Fibroblast of the aortic adventitia (primary cell): ENCODE measurements at places on chromosomes 13 and 19. TPM values are rescaled to one million over a fixed set of nuclear protein-coding genes. Genes with fewer than 3 reads are reported as not detected.

- DNase-seq = peak; percentile 66
Measured at GRCh38 chr13:99191900-99192399, 8.7 kb upstream of the UBAC2 start.

- peak; percentile 60 for DNase-seq
Measured at GRCh38 chr13:57624565-57625435, 6.7 kb upstream of the PCDH17 start.

- DNase-seq = peak; percentile 37
Measured at GRCh38 chr13:37457612-37458011, 141.0 kb downstream of the POSTN start.

GRCh38 chr13:68982961-68983619 is 1124.5 kb upstream of the ATXN8OS start:
- no peak for DNase-seq

- no peak for DNase-seq
Measured at GRCh38 chr13:39296193-39296592, 257.9 kb downstream of the NHLRC3 start.

DNA sequence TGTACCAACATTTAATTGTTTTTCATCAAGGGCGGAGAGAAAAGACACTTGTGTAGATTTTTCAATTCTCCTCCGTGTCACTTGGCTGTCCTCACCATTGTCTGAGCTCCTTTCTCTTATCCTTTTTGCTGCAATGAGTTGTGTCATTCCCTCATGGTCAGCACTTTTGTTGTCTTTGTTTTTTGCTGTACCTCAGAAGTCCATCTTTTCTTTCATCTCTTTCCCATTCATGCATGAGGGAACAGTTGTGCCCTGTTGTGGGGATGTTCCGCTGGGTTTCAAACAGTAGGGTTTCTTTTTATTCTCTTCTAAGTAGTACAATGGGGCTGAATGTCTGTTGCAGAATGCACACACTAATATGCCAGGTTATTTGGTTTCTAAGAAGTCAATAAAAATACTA is 222.6 kb downstream of the TM9SF2 start:
- no peak for DNase-seq

DNA sequence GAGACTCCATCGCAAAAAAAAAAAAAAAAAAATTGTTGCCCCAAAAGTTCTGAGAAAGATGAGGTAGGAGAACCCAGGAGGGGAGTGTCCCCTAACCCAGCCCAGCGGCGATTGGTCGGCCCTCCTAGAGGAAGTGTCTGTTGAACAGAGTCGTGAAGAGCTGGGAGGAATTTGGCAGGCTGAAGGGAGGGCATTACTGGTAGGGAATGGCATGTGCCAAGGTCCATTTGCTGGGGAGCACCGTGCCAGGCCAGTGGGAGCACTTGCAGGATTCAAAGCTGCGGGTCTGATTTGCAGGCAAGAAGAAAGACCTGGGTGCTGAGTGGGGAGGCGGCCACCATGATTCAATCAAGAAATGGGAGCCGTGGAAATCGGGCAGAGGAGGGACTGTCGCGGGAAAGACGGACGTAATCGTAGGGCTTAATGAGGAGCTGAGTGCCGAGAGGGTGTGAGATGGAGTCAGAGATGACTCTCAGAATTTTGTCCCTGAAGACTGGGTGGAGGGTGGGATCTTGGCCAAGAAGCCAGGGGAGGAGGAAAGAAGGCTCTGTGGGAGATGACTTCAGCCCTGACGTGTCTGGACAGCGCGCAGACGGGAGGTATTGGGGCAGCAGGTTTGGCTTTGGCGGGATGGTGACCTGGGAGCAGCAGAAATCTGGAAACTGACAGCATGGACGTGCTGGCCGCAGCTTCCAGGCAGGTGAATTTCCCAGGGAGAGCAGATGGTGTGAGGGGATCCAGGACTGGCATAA is 15.4 kb downstream of the CERS4 start:
- peak; percentile 50 for DNase-seq

DNA sequence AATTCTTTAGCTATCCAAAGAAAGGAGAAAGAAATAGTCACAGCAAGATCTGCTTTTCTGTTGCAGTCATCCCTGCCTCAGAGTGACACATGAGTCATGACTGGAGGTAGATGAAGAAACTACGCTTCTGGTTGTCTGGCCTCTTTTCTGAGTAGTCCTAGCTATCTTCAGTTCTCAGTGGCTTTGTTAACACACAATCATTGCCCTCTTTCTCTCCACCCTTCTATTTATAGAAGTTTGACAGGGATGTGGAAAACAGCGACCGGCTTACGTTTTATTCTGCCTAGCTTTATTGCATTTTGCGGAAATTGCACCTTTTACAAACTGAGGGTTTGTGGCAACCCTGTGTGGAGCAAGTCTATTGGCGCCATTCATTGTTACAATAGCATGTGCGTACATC is 26.7 kb downstream of the SPATA13 start:
- peak; percentile 15 for DNase-seq

- no peak for DNase-seq
Measured at GRCh38 chr13:97658556-97658955, 224.6 kb downstream of the RAP2A start.

- no peak for DNase-seq
Measured at GRCh38 chr13:105740739-105741138, 794.7 kb downstream of the EFNB2 start.

GRCh38 chr13:33730147-33730546 is 87.8 kb upstream of the RFC3 start:
- DNase-seq = no peak

DNA sequence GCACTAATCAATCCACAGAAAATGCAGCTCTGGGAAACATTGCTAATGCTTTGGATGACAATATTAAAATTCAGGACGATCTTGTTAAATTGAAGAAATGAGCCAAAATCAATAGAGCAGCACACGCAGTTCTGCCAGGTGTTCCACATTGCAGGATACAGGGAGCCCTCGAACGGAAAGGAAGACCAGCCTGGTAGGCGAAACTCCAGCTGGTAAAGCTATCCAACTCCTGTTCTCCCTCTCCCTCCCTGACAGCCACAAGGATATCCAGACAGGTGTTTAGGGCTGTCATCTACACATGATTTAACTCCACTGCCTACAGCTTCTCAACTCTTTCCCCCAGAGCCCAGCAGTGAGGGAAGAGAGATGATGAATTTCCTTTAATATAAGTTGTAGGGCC is 67.7 kb downstream of the EPSTI1 start:
- no peak for DNase-seq

DNA sequence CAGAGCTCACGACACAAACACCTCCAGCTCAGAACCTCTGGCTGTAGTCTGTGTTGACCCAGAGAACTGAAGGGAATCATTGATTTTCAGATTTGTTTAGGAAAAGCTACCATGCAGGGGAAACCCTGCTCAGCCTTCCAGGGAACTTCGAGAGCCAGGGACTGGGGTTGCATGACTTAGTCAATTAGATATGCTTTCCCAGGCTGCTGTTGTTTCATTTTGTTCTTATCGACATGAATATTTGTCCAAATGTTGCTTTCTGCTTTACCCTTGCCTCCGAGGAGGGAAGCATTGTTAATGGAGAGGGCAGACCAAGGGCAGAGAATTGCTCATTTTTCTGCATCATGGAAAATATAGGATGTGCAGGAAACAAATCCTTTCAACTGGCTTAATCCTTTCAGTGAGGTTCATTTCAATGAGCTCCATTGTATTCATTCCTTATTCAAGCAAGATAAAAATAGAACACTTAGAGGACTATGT is 82.5 kb downstream of the KLF5 start:
- DNase-seq = peak; percentile 50

GRCh38 chr19:55160128-55160985 is 2.8 kb upstream of the TNNI3 start:
- DNase-seq = peak; percentile 83

DNA sequence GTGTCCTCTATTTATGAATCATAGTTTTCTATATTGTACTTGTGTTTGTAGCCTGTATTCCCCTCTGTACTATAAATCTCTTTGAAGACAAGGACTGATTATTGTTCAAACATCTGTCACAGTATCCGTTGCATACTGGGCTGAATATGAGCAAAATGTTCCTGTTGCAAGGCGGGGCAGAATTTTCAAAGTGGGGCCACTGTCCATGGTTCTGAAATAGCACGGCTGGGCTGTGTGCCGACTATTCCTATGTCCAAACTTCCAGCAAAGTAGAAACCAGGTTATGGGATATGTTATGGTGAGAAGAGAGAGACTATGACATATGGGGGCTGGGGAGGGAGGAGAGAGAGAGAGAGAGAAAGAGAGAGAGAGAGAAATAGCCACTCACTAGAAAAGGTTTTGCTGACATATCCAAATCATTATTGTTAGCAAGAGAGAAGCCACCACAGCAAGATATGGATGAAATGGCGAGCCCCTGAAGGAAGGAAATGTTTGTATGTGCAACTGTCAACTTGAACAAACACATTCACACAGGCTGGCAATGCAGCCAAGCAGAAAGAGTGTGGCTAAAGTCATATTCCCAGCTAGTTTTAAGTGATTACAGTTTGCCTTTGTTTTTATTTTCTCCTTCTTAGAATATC is 107.0 kb upstream of the GPR12 start:
- peak; percentile 43 for DNase-seq

DNA sequence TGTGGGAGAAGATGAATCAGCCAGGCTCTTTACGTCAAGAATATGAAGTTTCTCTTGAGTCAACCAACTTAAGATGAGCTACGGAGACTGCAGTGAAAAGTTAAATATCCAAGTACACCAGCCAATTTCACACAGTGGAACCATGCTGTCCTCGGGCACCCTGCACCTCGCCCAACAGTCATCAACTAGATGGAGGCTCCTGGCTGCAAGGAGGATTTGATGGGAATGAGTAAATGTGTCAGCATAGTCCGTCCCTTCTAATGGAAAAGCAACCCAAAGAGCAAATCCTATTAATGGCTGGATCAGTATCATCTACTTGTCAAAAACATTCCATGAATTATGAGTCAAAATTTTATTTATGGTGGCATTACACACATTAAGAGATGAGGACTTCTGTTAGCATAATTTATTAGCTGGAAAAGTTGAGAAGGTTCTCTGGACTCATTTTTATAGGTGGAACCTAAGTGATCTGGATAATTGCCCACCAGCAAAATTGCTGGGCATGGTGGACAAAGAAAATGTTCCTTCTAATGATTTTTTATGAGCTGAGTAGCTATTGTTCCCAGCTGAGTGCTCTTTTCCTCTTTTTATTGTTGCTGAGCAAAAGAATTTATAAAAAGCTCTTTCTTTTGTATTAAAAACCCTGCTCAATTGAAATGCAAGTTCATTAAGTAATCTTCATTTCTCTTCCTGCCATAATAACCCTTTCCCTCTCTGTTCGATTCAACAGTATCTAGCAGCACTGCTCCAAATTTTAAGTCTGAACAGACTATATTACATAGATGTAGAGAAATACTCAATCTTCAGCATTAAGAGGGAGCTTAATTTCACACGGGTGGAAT is 88.4 kb downstream of the DNAJC15 start:
- DNase-seq = no peak

- peak; percentile 48 for DNase-seq
Measured at GRCh38 chr13:47437406-47437805, 540.6 kb upstream of the HTR2A start.

- no peak for DNase-seq
Measured at GRCh38 chr19:55546011-55546410, 668 bp upstream of the SBK3 start.

Gene ADGRE2
- total RNA-seq = 0.09 TPM in 1 of 2 replicates, not detected in the other

Gene KDELR1
- 23.7 and 140 TPM in 2 replicates for total RNA-seq

Gene CDC42EP5
- 7.9 and 48.8 TPM in 2 replicates for total RNA-seq

Gene ZNF681
- 0.25 and 0.36 TPM in 2 replicates for total RNA-seq

Gene SIGLEC14
- total RNA-seq = not detected in 2 replicates

Gene ZNF350
- 9.1 and 14.6 TPM in 2 replicates for total RNA-seq

Gene CASP14
- not detected in 2 replicates for total RNA-seq

Gene CYP2A7
- total RNA-seq = not detected in 2 replicates

Gene WDFY2
- total RNA-seq = 4.7 and 10.2 TPM in 2 replicates

Gene TTYH1
- not detected in 2 replicates for total RNA-seq

Gene EBI3
- total RNA-seq = 0.33 TPM in 1 of 2 replicates, not detected in the other

Gene PRRG2
- total RNA-seq = 0.27 and 0.57 TPM in 2 replicates

Gene SHISA7
- not detected in 2 replicates for total RNA-seq

Gene FPR3
- total RNA-seq = not detected in 2 replicates

Gene FREM2
- not detected in 2 replicates for total RNA-seq

Gene MUC16
- total RNA-seq = not detected in 2 replicates
